HepG2 (cell line): ENCODE measurements at places on chromosomes 6 and 20.

GRCh38 chr20:35871259-35871771, 83.0 kb downstream of the SCAND1 start:
- no peak for DNase-seq

- DNase-seq = no peak
Measured at GRCh38 chr6:36247693-36248092, 22.2 kb upstream of the PNPLA1 start.

DNA sequence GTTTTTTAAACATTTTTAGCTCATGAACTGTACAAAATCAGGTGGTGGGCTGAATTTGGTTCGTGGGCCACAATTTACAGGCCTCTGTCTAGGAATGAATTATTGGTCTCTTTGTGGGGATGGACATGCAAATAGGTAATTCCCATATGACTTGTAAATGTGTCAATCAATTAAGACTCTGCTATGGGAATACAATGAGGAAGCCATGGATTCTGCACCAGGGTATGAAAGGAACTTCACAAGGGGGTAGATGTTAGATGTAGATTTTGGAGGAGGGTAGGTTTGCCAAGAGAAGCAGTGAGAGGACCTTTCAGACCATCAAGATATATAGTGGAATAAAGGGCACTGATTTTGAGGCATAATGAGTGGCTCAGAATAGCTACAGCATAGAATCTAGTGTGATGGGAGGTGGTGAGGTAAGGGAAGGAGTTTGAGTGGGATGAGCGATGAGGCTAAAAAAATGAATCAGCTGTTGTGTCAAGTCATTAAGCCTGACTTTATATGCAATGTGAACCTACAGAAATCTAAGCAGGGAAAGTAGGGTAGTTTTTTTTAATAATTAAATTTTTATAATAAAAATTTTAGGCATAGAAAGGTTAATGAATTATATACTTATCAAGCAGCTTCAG, 32.6 kb upstream of the RNF182 start:
- DNase-seq = no peak

GRCh38 chr6:150417899-150418826, 49.4 kb downstream of the IYD start:
- peak; percentile 63 for DNase-seq

GRCh38 chr6:84836366-84836765, 72.0 kb upstream of the TBX18 start:
- no peak for DNase-seq

- DNase-seq = peak; percentile 62
Measured at GRCh38 chr20:53942973-53943372, 127.4 kb downstream of the BCAS1 start.

DNA sequence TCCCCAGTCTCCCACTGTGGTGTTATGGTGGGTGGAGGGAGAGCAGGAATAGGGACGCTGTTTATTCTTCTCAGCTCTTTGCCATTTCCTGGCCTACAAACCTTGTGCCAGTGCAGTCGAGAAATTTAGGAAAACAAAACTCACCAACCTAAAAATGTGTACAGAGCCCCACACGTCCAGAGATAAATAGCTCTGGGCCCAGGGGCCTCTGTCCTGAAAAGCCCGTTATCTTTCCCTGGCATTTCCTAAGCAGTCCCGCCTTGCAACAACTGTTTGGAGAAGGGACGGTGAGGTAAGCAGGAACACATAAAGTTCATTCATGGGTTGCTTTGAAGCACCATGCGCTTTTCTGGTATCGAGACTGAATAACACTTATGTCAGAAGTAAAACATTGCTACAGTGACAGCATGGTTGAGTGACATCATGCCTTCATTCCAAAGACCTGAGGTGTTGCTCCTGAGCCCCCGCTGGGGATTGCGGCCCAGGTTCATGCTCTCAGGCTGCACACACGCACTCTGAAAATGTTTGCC, 80.1 kb upstream of the NXT1 start:
- DNase-seq = peak; percentile 98

DNA sequence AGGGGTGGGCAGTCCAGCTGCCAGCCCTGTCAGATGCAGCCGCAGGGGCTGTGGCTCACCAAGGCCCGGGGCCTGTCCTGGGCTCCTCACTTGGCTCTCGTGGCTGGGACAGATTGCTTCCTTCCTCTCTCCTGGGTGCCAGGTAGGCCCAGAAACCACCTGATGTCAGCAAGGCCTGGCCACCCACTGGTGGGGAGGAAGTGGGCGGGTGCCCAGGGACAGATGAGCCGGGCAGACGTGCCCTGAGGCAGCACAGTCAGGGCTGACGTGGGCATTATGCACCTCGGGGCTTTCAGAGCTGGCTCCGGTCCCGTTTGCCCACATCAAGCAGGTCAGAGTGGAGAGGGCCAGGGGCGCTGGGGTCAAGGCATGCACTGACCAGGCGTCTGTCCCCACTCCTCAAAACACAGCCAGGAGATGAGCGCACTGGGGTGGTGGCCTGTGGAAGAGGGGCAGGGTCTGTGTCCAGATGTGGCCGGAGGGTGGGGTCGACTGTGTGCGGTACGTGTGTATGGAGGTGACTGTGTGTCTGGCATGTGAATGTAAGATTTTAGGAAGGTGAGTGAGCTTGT, 133.2 kb upstream of the PTPN1 start:
- DNase-seq = no peak

DNA sequence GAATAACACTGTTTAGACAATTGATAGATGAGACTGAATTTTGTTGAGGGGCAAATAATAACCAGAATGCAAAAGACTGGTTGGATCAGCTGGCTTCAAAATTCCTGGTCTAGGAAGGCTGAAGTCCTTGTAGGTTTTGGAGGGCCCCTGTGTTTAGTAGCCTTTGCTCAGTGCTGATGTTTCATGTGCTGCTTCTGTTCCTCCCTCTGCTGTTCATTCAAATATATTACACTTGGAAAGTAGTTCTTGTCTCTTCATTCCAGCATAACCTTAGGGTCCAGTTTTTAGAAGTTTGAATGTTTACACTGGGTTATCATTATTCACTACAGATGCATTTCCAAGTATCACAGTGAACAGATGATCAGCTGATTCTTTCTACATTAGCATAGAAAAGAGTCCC, 72.5 kb downstream of the FLRT3 start:
- DNase-seq = peak; percentile 22

DNA sequence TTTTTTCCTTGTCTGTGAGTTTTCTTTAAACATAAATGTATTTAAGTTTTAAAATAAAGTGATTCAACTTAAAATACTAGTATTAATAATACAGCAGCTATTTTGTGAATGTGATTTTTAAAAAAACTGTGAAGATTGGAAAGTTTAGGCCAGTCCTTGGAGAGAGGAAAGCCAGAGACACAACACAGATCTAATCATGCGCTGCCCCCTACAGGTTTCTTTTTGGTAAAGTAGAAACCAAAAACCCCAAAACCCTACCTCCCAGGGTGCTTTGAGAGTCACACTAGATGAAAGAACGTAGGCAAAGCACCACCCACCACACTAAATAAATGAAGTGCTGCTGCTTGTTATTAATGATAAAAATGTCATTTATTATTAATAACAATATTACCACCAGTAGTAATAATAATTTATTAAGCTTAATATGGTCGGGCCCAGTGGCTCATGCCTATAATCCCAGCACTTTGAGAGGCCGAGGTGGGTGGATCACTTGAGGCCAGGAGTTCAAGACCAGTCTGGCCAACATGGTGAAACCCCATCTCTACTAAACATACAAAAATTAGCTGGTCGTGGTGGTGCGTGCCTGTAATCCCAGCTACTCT, 33.7 kb downstream of the SLC9A8 start:
- DNase-seq = peak; percentile 73

GRCh38 chr6:83885984-83886383, 26.5 kb downstream of the CYB5R4 start:
- DNase-seq = no peak

DNA sequence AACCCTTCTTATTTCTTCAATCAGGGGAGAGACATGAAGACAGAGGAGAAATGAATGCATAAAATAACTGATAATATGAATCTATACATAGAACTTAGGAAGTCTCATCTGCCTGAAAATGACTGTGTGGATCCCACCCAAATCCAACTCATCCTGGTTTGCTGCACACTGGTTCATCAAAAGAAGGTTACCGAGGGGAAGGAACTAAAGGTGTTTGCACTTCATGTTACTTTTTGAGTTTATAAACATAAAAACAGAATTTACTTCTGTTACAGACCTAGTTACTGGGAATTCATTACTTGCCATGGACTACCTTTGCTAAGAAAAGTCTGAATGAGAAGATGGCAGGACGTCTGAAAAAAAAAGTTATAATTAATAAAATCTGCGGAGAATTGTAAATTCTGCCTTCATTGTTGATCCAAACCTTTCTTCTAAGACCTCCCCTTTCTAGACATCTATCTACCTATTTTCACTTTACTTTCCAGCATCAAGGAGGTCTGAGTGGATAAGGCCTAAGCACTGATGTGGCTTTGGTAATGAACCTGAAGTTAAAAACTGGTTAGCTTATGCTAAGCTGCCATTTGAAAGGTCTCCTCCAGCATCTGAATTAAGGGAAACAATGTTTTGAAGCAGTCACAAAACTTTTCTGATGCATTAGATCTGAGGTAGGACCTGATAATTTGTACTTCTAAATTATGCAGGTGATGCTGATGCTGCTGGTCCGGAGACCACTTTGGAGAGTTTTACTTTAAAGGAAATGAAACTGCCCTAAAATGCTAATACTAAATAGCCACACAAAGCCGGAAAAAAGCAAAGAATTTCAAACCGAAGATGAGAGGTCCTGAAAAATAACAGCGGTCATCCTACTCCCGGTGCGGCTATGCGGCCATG, 84.0 kb downstream of the HFE start:
- no peak for DNase-seq

DNA sequence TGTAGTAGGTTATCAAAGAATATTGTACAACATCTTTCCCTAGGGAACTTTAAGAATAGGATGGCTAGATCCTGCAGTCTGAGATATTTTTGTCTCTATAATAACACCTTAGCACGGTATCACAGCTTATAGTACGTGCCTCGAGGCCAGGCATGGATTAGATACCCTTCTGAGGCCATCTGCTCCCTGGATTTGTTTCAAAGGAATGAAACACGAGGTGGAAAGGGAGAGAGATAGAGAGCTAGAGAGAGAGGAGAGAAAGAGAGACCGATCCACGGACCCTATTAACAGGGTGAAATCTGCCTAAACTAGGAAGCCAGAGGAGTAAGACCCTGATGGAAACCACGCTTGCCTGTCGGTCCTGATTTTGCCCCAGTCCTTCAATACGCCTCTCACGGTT, 92.5 kb downstream of the CD83 start:
- DNase-seq = no peak

- DNase-seq = no peak
Measured at GRCh38 chr6:45483021-45483420, 105.3 kb upstream of the SUPT3H start.

- DNase-seq = no peak
Measured at GRCh38 chr20:50799176-50799889, 4.5 kb downstream of the BCAS4 start.

GRCh38 chr6:80129485-80129884, 23.0 kb downstream of the BCKDHB start:
- no peak for DNase-seq

DNA sequence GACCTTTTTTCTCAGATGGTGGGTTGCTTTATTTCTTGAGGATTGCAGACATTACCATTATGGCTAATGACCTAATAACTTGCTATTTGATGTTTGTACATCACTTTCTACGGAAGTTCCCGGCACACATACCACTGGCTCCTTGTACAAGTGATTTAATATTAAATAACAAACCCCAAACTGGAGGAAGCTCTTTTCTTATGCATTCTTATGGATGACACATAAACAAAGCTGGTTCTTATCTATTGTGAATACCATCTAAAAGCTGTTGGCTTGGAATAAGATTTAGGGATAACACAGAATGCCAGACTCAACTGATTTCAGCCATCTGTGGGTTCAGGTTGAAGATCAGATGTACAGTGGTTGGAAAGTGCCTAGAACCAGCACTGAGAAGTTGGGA, 272.6 kb downstream of the TSHZ2 start:
- no peak for DNase-seq

DNA sequence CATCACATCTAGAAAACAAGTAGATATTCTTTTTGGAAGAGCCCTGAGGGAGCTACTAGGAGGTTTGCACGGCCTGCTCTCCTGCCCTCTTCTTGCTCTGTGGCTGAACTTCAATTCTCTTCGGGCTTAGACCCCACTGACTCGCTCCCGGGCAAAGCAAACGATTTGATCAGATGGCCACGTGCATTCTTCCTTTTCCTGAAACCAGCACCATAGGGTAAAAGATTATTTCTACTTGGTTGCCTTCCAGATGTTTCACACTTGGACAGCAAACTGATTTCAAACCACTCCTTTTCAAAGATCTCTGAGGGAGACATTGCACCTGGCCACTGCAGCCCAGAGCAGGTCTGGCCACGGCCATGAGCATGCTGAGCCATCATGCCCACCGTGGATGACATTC, at the start of gene SLC22A1:
TSS of gene SLC22A1 (plus strand) at position 258 of the 400 bp plus-strand sequence. CDS start at position 379, 121 bp downstream.
- DNase-seq = no peak

DNA sequence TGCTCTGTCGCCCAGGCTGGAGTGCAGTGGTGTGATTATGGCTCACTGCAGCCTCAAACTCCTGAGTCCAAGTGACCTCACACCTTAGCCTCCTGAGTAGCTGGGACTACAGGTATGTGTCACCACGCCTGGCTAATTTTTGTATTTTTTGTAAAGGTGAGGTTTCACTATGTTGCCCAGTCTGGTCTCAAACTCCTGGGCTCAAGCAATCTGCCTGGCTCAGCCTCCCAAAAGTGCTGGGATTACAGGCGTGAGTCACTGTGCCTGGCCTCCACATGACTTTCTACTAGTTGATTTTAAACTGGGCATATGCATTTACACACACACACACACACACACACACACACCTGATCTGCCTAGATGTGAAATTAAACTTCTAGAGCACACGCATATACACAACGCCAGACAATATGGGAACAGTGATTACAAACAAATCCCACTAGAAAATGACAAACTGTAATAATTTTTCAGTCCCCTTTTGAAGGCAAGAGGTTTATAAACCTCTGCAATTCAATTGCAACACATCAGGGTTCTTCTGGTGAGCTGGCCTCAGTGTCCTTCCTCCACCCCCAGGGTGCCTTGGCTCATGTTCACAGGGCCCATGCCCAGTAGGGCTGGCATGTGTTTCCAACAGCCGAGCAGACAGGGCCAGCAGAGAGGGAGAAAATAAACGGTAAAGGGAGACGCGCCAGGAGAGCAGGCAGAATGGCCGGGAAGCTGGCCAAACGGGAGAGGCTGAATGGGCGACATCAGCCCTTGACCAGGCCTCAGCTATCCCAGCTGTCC, 31.2 kb downstream of the PARD6B start:
- peak; percentile 34 for DNase-seq
